CD4-positive, alpha-beta T cell treated with Interleukin-15 for 4 hours (primary cell): ENCODE measurements at places on chromosomes 5 and 9.

DNA sequence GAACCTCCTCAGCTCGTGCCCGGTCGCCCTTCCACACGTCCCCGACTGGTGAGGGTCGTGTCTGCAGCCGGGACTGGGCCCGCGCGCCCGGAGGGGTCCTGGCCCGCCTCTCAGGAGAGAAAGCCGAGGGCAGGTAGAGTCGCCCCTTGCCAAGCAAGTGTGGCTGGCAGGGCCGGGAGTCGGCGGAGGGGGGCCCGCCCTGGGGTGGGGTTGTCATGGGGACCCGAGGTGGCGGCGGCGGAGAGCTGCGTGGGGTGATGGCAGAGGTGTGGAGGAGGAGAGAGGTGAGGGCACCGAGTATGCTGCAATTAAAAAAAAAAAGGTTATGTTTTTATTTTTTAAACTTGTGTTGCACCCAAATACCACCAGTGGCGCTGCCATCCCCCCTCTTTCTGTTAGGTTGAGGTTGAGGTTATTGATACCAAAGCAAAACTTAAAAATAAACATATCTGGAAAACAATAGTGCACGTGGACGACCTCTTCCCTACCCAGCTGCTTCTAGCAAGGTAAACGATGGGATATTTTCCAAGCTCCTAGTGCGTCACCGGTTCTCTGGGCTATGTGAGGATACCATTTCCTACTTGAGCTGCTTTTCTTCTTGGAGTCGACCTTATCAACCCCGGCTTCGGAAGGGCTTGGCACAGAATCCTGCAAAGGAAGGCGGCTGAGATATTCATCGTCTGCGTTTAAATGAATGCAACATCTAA is 660 bp downstream of the SCAMP1 start:
- peak; percentile 58 for DNase-seq

- DNase-seq = no peak
Measured at GRCh38 chr9:88013607-88014006, 39.3 kb upstream of the CDK20 start.

- no peak for DNase-seq
Measured at GRCh38 chr5:128436749-128437188, 101.3 kb downstream of the FBN2 start.

- DNase-seq = no peak
Measured at GRCh38 chr5:73831066-73831465, 205.1 kb downstream of the ARHGEF28 start.

DNA sequence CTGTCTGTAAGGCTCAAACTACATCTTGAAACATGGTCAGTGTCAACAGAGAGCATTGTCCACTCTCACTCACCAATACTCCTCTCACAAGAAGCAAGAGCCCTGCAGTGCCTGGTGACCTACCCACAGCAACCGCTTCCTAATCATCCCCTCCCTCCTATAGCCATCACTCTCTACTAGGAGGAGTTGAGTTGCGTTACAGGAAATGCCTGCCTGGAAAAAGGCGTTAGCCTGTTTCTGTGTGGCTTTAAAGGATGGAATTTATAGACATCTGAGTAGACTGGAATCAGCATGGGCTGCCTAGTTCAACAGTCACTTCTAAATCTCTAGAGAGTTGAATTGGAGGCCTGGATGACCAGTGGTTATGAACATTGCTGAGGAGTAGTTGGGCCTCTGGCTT is 108.3 kb upstream of the FER start:
- no peak for DNase-seq

- DNase-seq = peak; percentile 35
Measured at GRCh38 chr5:148740966-148741742, 85.3 kb upstream of the ADRB2 start.

DNA sequence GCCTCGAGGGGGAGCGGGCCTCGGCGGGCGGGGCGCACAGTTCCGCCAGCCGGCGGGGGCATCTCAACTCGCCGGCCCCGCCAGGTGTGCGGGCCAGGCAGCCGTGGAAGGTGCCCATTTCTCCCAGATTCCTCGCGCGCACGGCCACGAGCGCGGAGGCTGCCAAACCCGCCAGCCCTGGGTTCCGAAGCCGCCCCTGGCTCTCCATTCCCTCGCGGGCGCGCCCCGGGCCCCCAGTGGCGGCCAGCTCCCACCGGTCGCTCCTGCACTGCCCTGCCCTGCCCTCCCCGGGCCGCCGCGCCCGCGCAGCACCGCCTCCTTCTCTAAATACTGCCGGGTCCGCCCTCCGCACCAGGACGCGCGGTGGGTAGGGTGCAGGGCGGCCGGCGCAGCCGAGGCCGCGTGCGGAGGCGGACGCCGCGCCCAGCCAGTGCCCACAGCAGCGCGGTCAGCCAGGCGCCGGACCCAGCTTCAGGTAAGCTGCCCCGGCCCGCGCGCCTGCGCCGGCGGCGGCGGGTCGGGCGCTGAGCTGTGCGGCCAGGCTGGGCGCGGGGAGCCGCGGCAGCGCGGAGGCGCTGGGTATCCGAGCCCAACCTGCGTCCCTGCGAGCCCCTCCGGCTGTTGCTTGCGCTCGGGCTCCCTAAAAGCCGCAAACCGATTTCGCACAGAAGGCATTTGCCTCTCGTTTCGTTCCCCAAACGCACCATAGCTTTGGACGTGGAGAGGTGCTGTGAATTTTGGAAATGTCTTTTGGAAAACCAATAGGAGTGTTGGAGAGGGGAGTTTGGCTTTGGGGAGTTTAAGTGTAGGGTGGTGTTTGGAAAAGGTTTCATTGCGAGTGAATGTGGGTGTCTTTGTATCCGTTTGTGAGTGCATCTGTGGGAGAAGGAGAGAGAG is at the start of gene TMEM171:
TMEM171 (plus strand) TSS at position 354 of the 897 bp plus-strand sequence. CDS start 2,799 bp downstream, outside the sequence.
- DNase-seq = no peak

DNA sequence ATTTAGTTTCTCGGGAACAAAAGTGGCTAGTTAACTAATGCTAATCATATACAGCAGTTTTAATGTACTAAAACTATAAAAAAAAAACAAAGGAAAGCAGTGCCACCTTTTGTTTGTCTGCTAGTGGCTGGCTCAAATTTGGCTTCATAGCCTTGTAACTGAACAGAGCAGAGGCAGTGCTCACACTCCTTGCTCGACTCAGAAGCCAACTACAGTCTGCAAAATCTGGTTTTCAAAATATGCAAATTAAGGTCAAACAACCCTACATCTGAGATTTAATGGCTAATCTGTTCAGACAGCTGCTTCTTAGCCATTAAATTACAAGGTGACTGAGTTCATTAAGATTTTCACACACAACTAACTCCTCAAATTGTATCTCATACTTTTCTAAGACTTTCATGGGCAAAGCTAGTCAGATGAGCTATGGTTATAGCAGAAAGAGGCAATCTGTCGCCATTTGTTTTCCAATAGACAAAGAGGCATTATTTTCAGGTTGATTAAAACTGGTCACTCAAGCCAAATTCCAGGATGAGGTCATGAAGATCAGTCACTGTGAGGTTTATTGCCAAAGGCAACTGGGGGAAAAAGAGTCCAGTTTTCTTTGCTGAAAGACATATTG is 56.8 kb upstream of the EPB41L4A start:
- DNase-seq = no peak
